ENCODE measurements at places on chromosomes 2 and 18.
A peak's percentile ranks its signal among the peaks of the same experiment; 100 is the strongest.

DNA sequence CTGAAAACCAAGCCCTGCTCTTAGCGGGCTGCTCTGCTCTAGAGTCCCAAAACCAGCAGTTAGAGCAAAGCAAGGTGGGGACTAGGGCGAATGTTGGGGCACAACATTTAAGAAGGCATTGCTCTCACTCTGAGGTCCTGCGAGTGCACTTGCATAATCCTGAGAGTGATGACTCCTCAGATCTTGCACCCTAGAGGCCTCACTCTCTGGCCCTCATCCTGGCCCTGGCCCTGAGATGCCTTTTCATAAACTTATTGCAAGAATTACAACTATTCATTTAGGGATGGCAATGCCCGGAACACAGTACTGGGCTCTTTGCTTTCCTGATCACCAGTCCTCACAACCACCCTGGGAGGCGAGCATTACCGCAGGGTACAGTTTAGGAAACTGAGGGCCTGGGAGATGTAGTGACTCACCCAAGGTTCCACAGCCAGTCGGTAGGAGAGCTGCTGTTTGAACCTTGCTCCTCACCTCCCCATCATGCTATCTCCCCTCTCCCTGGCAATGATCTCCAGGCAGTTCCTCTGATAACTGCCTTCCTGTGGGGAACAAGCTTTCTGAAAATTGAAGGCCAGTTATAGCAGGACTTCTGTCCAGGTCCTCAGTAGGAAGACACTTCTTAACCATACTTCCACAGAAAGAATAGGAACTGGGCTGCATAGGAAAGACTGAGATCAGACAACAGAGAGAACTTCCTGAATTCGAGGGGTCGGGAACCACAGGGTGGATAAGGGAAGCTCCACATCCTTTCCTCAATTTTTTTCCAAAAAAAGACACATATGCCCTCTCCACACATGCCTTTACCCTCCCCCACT lies 91.3 kb downstream of the TNS1 start:
- DNase-seq: no peak

DNA sequence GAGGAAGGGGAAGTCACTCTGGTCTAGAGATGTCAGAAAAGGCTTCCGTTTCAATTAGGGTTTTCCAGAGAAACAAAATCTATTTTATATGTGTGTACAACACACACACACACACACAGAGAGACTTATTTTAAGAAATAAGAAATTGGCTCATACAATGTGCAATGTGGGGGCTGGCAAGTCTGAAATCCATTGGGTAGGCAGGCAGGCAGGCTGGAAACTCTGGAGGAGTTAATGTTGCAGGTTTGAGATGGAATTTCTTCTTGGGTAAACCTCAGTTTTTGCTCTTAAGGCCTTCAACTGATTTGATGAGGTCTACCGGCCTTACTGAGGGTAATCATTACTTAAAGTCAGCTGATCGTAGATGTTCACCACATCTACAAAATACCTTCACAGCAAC lies 62.6 kb downstream of the MDH1 start:
- no peak for DNase-seq

GRCh38 chr18:48816554-48816953 lies 134.2 kb downstream of the SMAD7 start:
- DNase-seq: no peak

GRCh38 chr2:206163251-206163880 lies 3.7 kb downstream of the EEF1B2 start:
- no peak for DNase-seq

- DNase-seq: no peak
Measured at GRCh38 chr2:19504400-19505198, 146.2 kb upstream of the OSR1 start.

- DNase-seq: no peak
Measured at GRCh38 chr2:149344105-149344504, 13.7 kb downstream of the LYPD6 start.

DNA sequence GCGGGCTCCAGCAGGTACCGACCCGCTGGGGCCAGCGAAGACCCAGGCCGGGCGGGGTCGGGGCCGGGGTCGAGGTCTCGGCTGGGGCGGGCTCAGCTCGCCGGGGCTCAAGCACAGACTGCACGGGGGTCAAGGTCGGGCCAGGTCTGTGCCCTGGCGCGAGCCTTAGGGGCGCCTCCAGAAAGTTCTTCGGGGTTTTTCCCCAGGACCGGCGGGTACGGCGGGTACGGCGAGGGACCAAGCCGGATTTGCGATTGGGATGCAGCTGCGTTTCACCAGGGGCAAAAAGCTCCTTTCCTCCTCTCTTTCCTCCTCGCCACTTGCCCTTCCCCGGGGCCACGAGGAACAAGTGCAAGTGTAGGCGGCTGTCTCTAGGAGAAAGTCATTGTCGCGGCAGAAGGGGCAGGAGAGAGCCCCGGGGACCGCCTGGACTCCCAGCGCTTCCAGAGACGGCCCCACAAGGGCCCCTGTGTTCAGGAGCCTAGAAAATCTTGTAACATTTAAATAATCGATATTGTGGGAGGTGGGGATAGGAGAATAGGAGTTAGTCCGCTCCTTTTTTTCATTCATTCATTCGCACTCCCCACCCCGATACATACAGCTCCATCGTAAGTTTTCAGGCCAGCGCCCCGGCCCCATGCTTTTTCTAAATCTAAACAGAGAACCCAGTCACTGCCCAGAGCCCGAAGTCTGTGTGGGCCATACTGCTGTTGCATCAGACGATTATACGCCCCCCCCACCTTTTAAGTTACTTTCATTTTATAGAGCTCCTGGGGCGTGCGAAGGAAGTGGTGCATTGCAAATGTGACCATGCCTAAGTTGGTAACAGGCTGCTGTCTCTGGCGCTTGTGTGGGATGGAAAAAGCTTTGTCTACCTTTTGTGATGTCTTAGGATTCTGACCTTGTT lies 679 bp downstream of the PMAIP1 start:
- DNase-seq: peak; percentile 31

DNA sequence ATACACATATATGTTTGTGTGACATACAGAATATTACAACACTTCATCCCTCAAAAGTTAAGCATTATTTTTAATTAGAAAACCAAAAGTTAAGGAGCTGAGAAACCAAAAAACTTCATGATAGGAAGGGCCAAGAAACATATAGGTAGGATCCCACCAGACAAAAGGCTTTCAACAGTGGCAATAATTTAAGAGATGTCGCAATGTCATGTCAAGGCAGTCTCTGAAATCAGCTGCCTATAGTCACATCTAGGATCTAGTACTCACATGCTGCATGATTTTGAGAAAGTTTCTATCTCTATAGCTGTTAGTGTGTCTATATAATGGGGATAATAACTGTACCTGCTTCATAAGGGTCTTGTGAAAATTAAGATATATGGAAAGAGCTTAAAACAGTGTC lies 72.7 kb downstream of the SPIRE1 start:
- DNase-seq: no peak

GRCh38 chr2:222982010-222982908 lies 69.7 kb upstream of the KCNE4 start:
- DNase-seq: no peak

- no peak for DNase-seq
Measured at GRCh38 chr2:137893145-137893544, 71.1 kb upstream of the HNMT start.

GRCh38 chr2:219627103-219628100 lies at the start of gene SLC4A3:
Gene SLC4A3, plus strand, starts transcription at chr2:219627630. Its CDS starts 363 bp downstream, at chr2:219627993.
- no peak for DNase-seq

- DNase-seq: no peak
Measured at GRCh38 chr18:72246076-72246475, 298.1 kb downstream of the CBLN2 start.

DNA sequence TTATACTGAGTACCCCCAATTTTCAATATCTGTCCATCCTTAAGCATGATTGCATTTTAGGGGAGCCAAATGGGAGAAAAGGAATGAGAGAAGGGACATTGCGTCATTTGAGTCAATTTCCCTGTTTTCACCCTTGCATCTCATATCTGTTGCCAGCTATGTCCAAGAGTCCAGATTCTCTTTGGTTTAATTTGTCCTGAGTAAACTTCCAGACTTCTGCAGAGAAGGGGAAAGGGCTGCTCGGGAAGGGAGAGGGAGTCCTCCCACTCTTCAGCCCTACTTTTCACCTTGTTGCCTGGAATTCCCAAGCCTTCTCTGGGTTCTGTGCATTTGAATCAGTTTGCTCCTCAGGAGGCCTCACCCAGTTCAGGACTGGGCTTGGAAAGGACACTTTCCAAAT lies 16.5 kb downstream of the GREB1 start:
- DNase-seq: no peak

GRCh38 chr2:328761-329160 lies 40.9 kb upstream of the ALKAL2 start:
- no peak for DNase-seq

GRCh38 chr2:176368349-176368748 lies 99.1 kb downstream of the MTX2 start:
- DNase-seq: no peak

- DNase-seq: no peak
Measured at GRCh38 chr2:84022810-84023431, 436.2 kb downstream of the SUCLG1 start.

GRCh38 chr2:128637481-128638155 lies 318.9 kb upstream of the HS6ST1 start:
- no peak for DNase-seq

DNA sequence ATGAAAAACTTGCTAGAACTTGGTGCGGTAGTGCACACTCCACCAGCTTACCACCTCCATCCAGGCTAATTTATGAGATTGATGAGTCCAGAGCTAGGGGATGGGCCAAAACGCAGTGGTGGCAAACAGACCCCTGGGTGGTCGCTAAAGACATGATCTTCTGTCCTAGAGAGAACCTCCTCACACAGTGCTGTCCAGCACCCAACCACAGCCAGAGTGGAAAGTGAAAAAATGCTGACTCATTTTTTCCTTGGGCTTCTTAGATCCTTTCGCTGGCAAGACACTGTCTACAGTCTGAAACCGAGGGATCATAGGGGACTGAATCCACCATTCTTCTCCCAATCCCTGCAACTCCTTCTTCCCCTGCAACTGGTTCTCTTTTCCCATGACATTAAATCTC lies 4.1 kb downstream of the ANTXR1 start:
- DNase-seq: no peak

GRCh38 chr2:8551622-8552074 lies 130.2 kb upstream of the ID2 start:
- no peak for DNase-seq

- DNase-seq: no peak
Measured at GRCh38 chr2:186913870-186914269, 64.9 kb upstream of the ZSWIM2 start.

DNA sequence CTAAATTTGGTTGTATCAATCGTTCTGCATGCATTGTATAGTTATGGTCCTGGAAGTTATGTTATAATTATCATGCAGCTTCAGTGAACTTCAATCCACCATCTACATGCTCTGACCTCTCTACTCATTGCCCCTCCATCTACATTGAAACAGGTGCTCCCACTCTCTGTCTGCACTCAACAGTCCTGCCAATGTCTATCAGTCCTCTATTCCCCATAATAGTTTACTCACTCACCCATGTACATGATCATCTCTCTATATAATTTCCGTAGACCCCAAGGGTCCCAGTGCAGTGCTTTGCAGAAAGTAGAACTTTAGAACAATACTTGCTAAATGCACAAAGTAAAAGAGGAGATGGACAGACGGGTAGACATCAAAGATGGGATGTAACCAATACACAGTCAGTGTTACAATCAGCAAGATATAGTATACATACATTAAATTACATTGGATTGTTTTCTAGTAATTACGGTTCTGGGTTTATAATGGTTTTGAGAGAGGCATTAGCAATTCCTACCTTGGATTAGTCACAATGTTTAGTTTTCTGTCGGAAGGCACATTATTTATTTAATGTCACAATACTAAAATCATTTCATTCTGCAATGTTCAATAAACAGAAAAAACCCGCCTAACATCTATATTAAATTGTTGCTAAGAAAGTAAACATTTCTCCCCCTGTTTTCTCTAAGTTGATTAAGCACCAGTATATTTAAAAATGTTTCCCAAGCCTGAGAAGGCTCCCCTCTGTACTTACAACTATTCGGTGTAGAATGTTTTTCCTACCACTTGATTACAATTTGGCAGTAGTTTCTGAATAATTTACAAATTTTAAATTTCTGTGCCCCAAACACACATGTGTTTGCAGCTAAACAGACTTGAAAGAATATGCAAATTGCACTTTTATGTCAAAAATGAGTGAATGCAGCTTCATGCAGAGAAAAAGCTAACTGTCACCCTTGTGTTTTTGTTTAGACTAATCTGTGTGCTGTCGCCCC lies 94.4 kb upstream of the SIX2 start:
- no peak for DNase-seq

DNA sequence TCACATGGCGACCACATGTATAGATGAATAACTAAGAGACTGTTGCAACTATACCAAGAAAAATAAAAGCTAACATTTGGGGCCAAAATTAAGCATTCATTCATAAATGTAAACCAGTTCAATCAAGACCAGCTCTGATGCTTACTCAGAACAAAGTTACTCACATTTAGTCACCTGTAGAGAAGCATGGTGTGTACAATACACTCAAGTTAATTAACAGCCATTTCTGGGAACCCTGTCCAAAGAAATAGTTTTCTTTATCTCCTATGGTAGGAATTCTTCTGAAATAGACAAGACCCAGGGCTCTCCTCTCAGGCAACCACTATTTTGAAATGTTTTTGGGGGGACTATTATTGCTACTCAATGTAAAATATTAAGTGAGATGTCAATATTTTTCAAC lies 1.6 kb downstream of the SCN3A start:
- DNase-seq: no peak

DNA sequence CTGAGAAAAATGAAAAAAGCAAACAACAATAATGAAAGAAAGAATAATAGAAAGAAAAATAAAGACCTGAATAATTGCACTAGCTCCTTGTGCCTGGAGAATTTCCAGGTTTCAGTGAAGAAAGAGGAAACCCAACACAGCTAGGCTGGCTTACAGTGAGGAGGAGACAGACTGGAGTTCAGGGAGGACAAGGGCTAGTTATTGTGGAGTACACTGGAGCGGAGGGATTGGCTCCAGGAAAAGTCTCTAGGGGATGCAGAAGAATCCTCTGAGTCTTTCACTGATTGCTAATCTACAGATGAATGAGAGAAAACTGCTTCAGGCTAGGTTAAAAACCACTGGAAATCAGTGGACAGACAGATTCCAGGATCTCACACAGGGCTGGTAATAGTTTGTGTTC lies 163.6 kb upstream of the RBMS1 start:
- DNase-seq: no peak

DNA sequence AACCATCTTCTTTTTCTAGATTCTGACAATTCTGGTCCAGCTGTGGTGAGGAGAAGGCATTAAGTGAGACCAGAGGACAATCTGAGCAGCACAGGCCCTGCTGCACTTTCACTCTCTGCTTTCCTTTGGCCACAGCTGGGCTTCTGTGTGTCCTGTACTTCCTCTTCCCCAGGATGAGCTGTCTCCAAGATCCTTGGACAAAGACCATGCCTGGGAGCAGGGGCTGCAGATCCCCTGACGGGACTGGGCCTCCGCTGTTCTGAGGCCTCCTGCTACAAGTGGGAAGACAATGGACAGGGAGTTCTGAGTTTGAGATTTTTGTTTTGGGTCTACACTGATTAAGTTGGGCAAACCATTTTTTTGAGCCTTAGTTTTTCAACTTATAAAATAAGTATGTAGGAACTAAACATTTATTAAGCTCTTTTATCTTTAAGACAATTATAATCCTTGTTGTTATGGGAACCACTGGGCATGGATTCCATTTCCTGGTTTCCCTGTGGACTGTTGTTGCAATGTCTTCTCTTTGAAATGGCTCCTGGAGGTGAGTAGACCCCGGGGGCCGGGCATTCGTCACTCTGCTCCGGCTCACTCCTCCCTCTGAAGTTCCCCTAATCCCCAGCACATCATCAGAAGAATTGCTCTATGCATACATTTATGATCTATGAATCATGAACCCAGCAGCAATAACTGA lies 266.6 kb downstream of the ACTR3 start:
- no peak for DNase-seq

- no peak for DNase-seq
Measured at GRCh38 chr2:199830531-199830930, 20.5 kb downstream of the FTCDNL1 start.

- no peak for DNase-seq
Measured at GRCh38 chr2:160715428-160715827, 221.8 kb upstream of the RBMS1 start.

All from activated T-helper 1 cell treated with Interleukin-2 at 50 U/mL for 16 hours (primary cell).